T-helper 2 cell (primary cell): ENCODE measurements at places on chromosomes 1 and 21.

DNA sequence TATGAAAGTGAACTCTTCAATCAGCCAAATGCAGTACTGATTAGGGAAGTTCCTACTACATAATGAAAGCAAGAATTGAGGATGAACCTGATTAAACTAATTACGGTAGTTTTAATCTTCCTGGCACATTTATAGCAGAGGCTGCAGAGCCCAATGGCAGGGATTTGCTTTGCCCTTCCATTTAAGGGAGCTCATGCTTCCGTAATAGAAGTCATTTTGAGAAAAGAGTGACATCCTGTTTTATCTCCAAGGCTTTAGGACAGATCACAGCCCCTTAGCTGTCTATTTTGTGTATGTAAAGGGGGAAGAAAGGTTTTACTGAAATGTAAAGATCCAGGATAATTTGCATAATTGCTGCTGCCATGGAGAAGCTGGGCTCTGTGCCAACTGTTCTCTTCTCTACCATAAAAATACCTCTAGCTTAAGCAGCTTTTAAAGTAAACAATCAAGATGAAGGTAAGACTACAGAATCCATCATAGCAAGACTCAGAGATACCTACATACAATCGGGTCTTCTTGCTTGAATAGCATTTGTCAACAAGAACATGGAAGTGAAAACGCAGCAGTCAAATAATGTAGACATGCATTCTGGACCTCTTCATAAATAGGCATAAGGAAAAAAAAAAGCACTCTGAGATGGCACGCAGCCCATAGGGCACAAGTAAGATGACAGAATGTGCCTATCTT, 62.5 kb downstream of the ASH1L start:
- no peak for DNase-seq

GRCh38 chr1:175494011-175494554, 249.3 kb downstream of the TNR start:
- DNase-seq: no peak

DNA sequence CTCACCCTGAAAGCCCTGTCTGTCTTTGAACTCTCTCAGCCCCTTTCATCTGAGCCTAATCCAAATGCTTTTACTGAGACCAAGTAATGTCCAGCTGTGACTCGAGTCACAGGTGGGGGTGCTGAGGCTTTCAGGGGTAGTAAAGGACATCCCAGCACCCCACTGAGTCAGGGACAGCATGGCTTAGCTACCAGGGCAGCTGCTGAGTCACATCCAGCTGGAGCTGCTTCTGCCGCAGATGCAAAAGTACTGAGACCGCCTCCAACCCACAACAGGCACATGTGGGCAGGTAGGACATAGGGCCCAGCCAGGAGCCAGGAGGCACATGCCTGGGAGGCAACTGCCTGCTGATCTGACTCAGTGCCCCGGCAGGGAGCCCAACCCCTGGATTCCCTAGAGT, 6.7 kb upstream of the VSIG8 start:
- DNase-seq: peak; percentile 52

- no peak for DNase-seq
Measured at GRCh38 chr1:82000221-82000620, 199.5 kb downstream of the ADGRL2 start.

- no peak for DNase-seq
Measured at GRCh38 chr1:219460896-219461815, 151.7 kb downstream of the ZC3H11B start.
